ENCODE measurements at places on chromosomes 4 and X.

- DNase-seq: no peak
Measured at GRCh38 chrX:56803850-56804681, 75.0 kb downstream of the NBDY start.

DNA sequence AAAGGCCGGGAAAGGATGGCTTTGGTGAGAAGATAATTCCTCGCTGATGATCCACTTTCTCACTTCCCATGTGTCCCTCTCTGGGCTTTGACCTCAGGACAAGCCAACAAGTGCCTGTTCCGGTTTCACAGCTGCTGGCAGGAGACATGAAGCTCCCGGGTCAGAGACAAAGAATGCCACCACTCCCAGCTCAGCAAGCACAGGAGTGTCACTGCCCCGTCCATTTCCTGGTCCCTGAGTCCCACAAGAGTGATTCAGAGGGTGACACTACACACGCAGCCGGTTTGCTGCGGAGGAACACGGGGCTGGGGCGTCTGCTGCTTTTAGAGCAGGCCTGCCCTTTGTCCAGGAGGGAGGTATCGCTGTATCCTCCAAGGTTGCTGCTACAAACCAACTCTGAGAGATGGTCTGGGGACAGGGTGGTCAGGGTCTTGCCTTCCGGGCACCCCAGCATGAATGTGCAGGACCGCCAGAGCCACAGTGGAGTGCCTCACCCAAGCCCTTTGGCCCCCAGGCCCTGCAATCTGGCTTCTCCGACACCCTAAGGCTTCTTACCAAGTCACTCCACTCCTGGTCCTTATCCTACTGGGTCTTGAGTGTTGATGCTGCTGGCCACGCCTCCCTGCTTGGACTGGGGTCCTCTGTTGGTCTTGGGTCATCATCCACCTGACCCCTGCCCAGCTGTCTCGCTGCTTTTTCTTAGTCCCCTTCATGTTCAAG lies 49.5 kb downstream of the CPZ start:
- DNase-seq: no peak

GRCh38 chrX:41921492-41922430 lies 1.6 kb downstream of the CASK start:
- no peak for DNase-seq

GRCh38 chrX:5780821-5781220 lies 447.8 kb downstream of the NLGN4X start:
- no peak for DNase-seq

Data from astrocyte of the cerebellum (primary cell).